ENCODE measurements at places on chromosomes 16 and 17. TPM values are rescaled to one million over a fixed set of nuclear protein-coding genes. Genes with fewer than 3 reads are reported as not detected.

GRCh38 chr17:38980490-38981217 lies 13.5 kb upstream of the FBXO47 start:
- DNase-seq = no peak

DNA sequence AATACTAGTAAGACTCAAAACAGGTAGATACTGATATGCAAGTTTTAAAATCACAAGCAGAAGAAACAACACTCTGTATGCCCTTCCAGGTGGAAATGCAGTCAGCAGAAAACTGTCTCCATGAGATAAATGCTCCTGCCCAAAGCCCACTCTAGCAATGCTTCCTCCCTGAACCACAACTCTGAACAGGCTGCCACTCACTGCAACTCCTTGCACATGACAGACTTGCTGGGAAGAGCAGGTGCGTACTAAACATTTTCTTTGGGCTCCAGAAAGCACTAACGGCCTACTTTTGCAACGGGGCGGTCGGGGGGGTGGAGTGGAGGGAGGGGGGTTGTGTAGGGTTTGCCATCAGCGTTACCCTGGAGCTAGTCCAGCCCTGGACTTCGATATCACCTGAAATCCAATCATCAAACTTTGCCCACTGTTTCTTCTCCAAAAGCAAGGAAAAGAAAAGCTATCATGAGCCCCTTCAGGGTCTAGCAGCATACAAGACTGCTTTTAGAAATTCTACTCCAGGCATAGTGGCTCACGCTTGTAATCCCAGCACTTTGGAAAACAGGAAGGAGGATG lies 46.1 kb downstream of the ANKRD11 start:
- no peak for DNase-seq

GRCh38 chr17:10623737-10624338 lies 33.3 kb downstream of the MYH3 start:
- no peak for DNase-seq

GRCh38 chr16:24452724-24453123 lies 86.6 kb upstream of the RBBP6 start:
- DNase-seq = no peak

- no peak for DNase-seq
Measured at GRCh38 chr17:4950075-4950745, 709 bp upstream of the ENO3 start.

DNA sequence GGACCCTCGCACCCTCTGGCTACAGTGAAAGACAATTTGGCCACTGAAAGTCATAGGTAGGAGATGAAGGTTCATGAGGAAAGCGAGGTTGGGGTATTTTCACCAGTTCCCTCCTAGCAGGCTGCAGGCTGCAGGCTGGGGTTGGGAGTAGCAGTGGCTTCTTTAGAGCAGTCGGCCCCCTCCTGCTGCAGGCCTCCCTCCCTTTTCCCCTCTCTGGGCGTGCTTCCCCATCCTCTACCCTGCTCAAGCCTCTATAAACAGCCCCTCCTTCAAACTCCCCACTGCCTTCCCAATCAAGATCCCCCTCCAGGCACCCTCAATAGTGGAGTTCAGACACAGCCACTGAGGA lies 41.8 kb downstream of the GAS7 start:
- DNase-seq = no peak

DNA sequence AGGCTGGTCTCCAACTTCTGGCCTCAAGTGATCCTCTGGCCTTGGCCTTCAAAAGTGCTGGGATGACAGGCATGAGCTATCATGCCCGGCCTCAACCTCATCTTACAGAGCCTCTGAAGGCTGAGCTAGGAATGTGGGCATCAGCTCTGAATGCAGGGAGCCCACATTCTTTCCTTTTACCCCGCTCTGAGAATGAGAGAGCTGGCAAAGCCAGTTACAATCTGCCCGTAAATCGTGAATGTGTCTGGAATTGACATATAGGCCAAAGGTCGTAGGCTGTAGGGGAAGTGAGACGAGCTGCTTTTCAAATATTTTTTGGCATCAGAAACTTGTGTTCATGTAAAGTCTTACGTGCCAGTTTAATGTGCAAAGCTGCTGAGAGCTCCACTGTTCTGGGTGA lies 4.5 kb downstream of the TMEM238L start:
- DNase-seq = peak; percentile 37

- DNase-seq = no peak
Measured at GRCh38 chr17:7732981-7733539, 15.5 kb downstream of the DNAH2 start.

DNA sequence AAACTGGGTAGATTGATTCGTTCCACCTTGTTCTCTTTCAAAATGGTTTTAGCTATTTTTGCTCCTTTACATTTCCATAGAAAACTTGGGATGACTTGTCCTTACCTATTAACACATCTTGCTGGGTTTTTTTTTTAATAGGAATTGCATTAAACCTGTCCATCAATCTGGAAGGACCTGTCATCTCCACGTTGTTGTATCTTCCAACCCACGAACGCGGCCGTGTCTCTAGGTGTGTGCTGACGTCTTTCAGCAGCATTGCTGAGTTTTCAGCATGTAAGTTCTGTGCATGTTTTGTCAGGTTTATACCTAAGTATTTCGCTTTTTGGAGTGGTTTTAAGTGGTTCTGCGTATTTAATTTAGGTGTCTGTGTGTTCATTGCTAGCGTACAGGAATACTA lies 60.4 kb upstream of the GNG13 start:
- no peak for DNase-seq

DNA sequence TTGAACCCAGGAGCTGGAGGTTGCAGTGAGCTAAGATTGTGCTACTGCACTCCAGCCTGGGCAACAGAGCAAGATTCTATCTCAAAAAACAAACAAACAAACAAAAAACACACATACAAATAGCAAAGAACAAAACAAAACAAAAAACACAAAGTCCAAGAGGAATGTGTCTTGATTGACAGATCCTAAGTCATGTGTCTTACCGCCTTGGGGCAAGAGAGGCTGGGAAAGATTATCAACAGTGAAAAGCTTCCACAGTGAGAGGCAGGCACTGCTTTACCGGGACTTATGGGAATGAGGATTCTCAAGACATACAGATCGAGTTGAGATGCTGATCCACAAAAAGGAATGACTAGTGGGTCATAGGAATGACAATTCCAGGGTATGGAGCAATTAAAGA lies 62.7 kb upstream of the GAS7 start:
- DNase-seq = no peak

GRCh38 chr17:59916446-59916845 lies 23.5 kb downstream of the RPS6KB1 start:
- DNase-seq = no peak

- no peak for DNase-seq
Measured at GRCh38 chr17:79280010-79280409, 205.4 kb downstream of the ENGASE start.

DNA sequence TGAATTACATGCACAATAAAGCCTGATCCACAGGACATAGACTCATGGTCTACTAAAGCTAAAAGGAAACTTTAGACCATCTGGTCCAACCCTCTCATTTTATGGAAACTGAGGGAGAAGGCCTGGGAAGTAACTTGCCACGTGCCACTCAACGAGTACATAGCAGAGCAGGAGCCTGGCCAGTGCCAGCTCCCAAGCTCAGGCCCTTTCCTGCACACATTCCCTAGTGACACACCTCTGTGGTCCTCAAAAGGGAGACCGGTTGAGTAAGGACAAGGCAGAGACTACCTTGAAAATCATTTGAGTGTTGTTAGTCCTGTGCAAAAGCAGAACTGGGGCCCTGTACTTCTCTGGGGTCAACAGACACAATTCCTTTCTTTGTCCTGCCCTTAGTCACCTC lies 2.8 kb downstream of the CCL4L2 start:
- DNase-seq = no peak

DNA sequence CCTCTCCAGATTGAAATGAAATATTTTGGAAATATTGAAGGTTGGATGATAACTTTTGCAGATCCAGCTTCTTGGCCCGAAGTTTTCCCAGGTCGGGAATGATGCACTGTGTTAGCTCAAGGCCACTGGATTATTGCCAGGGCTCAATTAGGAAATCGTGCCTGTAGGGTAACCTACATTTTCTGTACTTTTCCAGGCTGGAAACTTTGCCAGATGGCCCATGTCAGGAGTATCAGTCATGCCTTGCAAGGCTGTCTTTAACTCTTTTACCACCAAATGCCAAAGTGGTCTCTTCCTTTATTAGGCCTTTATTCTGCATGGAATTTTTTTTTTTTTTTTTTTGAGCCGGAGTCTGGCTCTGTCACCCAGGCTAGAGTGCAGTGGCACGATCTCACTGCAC lies 8.9 kb upstream of the SEC14L1 start:
- no peak for DNase-seq

GRCh38 chr17:27295945-27296344 lies 2.0 kb downstream of the WSB1 start:
- no peak for DNase-seq

DNA sequence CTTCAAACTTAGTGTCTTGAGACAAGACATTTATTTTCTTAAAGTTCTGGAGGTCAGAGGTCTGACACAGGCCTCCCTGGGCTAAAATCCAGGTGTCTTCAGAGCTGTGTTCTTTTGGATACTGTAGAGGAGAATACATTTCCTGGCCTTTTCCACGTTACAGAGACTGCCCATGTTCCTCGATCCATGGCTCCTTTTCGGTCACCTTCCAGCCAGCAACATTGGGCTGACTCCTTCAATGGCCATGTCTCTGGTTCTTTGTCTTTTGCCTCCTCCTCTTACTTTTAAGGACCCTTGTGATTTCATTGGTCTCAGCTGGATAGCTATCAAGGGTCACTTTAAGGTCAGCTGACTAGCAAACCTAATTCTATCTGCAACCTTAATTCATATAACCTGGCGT lies 212.4 kb downstream of the WWOX start:
- DNase-seq = no peak

- peak; percentile 94 for DNase-seq
Measured at GRCh38 chr16:29862884-29863668, at the start of gene CDIPT. Gene CDIPT, minus strand, starts transcription at chr16:29863226. Its CDS starts 369 bp downstream, at chr16:29862857.

- no peak for DNase-seq
Measured at GRCh38 chr17:4800462-4801196, 1.5 kb downstream of the C17orf114 start.

GRCh38 chr16:26765087-26765486 lies 301.6 kb upstream of the C16orf82 start:
- no peak for DNase-seq

GRCh38 chr16:85257483-85257882 lies 145.2 kb upstream of the CIBAR2 start:
- DNase-seq = no peak

DNA sequence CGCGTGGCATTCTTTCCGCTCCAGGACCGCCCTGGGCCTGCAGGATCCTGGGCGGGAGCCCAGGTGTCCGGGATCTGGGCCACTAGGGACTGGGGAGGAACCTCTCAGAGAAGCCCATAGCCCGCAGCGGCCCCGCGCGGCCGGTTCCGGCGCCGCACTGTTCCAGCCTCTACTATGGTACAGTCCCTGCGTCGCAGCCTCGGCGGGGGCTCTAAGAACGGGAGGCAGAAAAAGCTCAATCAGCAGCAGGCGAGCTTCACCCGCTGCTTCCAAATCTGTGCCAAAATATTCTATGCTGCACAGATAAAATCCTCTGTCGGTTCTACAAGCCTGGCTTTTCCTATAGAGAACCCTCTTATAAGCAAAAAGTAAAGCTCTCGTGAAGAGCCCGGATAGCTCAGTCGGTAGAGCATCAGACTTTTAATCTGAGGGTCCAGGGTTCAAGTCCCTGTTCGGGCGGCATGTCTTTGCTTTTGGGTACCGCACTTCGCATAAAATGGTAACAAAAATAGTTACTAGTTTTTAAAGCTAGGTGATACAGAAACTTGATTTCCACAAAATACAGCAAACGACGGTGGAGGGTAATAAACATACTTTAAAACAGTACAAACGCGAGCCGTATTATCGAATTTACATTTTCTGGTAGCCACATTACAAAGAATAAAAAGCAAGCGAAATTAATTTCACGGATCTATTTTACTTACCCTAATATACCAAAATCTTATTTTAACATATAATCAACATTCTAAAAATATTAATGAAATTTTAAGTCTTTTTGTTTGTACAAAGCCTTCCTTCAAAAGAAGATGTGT lies 661 bp upstream of the ALOXE3 start:
- DNase-seq = peak; percentile 87

DNA sequence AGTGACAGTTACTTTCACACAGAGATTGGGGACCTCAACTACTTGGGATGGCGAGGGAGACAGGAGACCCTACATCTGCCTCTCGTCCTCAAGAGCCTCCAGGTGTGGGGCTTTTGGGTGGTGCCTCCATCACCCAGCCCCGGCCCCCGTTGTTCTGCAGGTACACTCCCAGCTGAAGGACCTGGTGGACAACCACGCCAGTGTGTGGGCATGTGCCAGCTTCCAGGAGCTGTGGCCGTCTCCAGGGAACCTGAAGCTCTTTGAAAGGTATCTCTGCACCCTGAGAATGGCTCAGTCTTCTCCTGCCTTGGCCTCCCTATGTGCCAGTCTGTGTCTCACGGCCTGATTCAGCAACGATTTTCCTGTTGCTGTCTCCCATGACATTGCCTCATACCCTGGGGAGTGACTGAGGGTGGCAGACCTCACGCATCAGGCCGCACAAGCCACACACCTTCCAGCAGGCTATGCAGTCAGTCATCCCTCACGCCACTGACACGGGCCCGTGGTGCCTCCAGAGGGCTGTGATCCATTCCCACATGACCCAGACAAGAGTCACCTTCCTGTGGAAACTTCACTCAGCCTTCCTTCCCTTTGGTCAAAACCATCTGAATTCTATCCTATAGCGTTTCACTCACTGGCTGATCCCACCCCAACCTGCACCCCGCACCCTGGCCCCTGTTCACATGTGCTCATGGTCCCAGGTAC lies 3.7 kb downstream of the CCNF start:
- no peak for DNase-seq

GRCh38 chr17:17236295-17237025 lies 508 bp downstream of the FLCN start:
- no peak for DNase-seq

DNA sequence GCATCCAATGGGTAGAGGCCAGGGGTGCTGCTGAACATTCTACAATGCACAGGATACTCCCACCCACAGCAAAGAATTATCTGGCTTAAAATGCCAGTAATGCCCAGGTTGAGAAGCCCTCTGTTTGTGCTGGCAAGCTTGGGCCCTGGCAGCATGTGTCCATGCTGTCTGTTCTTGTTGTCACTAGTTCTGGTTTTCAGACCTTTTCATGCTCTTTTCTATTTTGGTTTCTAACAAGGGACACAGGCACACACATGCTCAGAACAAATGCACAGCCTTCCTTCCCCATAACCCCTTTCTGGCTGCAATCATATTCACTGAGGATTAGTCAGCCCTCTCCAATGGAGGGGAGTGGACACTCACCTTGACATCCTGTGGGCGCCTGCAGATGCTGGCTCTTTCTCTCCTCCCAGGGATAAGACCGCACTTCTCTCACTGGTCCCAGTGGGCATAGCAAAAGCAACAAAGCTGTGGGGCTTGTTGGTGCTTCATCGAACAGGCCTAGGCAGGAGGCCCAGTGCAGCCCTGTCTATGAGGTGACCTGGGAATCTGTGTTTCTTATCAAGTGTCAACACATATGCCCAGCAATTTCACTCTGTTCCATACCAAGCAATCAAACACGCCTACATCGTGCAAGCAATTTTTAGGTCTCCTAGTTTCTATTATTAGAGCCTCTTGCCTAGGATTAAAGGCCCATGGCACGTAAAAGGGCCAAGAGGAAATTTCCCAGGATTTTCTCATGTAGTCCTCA lies 271.1 kb upstream of the CCL2 start:
- no peak for DNase-seq

Gene SMIM5
- 4.1 TPM for total RNA-seq

Gene TBC1D26
- total RNA-seq = 6.0 TPM

Gene ETV4
- 2.9 TPM for total RNA-seq

Gene MT1E
- 110 TPM for total RNA-seq

Gene CLDN6
- not detected for total RNA-seq

Gene KCTD5
- total RNA-seq = 55.0 TPM

All from prostate gland (tissue), 2 donors.